ENCODE measurements at places on chromosomes 11 and 22. TPM values are rescaled to one million over a fixed set of nuclear protein-coding genes. Genes with fewer than 3 reads are reported as not detected.

GRCh38 chr11:45704635-45705034 is 39.2 kb upstream of the CHST1 start:
- no peak for DNase-seq

DNA sequence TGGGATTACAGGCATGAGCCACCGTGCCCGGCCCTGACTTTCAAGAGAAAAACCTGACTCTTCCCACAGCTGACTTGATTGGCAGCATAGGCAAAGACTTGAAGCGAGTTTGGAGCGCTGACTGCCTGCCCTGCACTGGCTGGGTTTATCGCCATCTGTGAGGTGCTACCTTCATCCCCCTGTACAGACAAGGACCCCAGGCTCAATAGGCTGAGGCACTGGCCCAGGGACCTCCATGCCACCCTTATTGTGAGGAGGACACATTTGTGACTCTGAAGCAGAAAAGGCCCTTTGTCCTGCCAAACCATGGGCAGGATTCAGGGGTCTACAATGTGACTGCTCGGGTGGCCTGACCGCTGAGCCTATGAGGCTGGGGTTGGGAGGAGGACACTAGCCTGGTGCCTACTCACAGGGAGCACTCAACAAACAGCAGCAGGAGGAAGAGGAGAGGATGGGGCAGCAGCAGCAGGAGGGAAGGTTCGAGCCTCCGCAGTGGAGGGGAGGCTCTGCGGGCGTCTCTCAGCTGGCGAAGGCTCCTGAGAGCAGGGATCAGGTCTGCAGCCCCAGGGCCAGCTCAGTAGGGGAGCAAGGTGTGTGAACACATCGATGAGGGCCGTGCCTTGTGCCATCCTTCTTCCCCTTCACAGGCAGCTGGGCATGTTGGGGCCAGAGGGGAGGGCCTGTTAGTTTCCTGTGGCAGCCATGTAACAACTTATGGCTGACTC is 72.9 kb upstream of the WNT7B start:
- DNase-seq, result no peak

DNA sequence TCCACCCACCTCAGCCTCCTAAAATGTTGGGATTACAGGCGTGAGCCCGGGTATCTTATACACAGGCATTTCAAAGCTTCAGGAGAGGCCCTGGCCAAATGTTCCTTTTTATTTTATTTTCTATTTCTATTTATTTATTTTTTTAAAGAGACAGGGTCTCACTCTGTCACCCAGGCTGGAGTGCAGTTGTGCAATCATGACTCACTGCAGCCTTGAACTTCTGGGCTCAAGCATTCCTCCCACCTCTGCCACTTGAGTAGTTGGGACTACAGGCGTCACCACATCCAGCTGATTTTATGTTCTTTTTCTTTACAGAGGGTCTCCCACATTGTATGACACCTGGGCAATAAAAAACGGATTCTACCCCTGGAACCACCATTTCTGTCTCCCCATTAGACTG is 71.2 kb downstream of the FBXO7 start:
- no peak for DNase-seq

DNA sequence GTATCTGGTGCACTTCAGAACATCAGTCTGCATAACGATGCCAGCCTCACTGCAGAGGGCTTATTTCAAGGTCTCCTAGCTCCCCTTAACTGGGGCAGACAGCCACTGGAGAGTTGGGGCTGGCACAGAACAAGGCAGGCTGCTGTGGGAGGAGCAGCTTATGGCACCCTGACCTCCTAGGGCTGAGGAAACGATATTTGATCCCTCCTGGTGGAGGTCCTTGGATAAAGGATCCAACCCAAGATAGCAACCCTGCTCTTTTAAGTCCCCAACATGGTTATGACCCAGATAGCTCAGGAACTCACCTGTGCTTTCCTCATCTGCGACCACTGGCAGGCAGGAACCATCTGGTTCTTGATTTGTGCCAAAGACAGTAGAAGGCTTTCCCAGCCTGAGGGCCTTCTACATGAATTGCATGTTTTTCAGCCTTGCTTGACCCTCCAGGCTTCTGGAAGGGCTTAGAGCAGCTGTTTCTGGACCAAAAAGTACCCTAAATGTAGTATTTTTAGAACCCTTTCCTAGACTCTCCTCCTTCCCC is 2.8 kb downstream of the TMEM109 start:
- DNase-seq, result no peak

GRCh38 chr22:32202539-32203180 is 2.2 kb downstream of the RFPL2 start:
- DNase-seq, result no peak

- DNase-seq, result no peak
These were observed at the start of gene TMEM134 for GRCh38 chr11:67468759-67469507. Gene TMEM134, minus strand, starts transcription at chr11:67469251. Its CDS starts 59 bp downstream, at chr11:67469192.

GRCh38 chr22:29314537-29315285 is 786 bp downstream of the RASL10A start:
- no peak for DNase-seq

- no peak for DNase-seq
These were observed 61.6 kb downstream of the STK33 start for GRCh38 chr11:8532475-8532874.

Gene CABP4
- not detected for polyA plus RNA-seq

Gene C11orf52
- polyA plus RNA-seq, result 2.9 TPM

Gene C11orf65
- 0.34 TPM for polyA plus RNA-seq

Gene HBG1
- polyA plus RNA-seq, result 0.30 TPM

Gene APOA4
- polyA plus RNA-seq, result not detected

Gene SLC35F2
- 59.5 TPM for polyA plus RNA-seq

Gene SYT12
- polyA plus RNA-seq, result 0.09 TPM

Gene MMP13
- not detected for polyA plus RNA-seq

Gene C11orf24
- polyA plus RNA-seq, result 32.8 TPM

Measured in keratinocyte (primary cell).